Activated CD4-positive, alpha-beta T cell treated with anti-CD3 and anti-CD28 coated beads for 24 hours (primary cell): ENCODE measurements at places on chromosomes 7 and 10.

DNA sequence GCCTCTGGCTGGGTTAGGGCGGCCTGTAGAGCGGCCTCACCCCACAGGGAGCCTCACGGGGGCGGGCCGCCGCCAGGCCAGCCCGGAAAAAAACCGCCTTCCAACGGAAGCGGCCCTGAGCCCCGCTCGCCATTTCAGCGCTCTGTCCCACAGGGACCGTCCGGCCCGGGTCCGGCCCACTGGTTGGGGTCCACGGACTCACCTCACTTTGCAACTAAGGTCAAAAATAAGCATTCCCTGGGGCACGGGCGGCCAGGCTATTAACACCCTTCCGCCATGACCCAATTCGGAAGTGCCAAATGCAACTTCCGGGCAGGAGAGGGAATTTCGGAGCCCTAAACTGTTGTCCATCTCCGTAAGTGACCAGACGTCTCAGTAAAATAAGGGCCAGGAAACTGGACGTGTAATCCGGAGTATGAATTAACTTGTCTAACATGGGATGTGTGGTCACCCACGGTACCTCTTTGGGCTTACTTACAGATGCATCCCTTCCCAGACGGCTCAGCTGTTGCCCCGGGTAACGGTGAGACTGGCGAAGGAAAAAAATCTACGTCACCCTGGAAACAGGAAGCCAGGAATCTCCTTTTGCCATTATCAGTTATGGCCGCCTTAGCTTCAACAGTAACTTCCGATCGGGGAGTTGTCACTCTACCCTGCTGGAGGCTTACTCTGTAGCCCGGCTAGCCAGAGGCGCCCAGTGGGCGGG, at the start of gene BBIP1:
TSS of gene BBIP1 (minus strand) at position 538 of the 706 bp plus-strand sequence. CDS start 1,023 bp downstream, outside the sequence.
- DNase-seq = no peak

GRCh38 chr7:50781381-50782293, 1.1 kb downstream of the GRB10 start:
- DNase-seq = no peak

DNA sequence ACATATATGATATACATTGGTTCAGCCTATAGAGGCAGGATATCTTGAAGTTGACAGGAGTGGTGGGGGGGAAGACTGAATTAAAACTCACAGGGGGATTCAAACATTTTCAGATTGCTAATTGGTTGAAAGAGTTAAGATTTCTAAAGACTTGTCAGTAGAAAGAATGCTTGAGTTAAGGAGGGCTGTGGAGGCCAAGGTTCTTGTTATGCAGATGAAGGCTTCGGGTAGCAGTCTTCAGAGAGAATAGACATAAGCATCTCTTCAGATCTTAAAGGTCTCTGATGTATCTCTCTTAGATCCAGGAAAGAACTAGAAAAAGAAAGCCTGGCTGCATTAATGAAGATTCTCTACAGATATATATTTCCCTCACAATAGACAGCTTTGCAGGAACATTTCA, 209.8 kb upstream of the SEMA3D start:
- no peak for DNase-seq

GRCh38 chr7:130429019-130429418, 11.8 kb downstream of the CEP41 start:
- DNase-seq = no peak

GRCh38 chr10:128499956-128500355, 373.7 kb upstream of the MKI67 start:
- DNase-seq = no peak

DNA sequence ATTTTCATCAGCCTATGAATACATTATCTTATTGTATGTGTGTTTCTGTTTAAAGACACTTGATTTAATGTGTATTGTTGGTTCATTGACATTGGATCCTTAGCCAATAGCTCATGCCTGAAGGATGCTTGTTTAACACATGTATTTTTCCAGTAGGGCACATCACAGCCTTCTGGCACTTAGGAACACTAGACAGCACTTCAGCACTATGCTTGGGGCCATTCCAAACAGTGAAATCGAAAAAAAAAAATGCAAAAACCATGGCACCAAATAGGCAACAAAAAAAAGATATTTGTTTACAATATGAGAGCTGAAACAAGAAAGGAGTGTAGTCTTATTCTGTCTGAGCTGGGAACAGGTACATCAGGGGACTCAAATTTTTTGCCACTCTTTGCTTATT, 262.8 kb downstream of the SLC25A13 start:
- DNase-seq = no peak
